NK-92 treated with Interleukin-12 subunit alpha and Interleukin-12 subunit beta, amount 100 ng/mL, for 24 hours (cell line): ENCODE measurements at places on chromosomes 5 and 9.

- no peak for DNase-seq
Observed at GRCh38 chr5:178071108-178071507, 42.2 kb upstream of the N4BP3 start.

DNA sequence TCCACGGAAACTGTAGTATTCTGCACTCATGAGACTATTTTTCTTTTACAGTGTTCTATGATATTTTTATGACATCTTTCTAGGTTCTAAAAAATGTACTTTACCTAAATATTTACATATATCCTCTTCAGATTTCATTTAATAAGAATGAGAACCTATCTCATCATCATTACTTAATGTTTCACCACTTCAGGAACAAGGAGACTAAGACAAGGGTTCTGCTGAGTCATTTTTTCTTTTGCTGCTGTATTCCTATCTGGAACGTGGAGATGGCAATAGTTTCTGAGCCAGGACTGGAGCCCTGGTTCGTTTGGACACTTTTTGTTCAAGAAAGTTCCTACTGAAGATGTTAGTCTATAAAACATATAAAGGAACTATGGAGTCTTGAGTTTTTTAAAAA is 258.2 kb upstream of the MAP3K1 start:
- DNase-seq = no peak

DNA sequence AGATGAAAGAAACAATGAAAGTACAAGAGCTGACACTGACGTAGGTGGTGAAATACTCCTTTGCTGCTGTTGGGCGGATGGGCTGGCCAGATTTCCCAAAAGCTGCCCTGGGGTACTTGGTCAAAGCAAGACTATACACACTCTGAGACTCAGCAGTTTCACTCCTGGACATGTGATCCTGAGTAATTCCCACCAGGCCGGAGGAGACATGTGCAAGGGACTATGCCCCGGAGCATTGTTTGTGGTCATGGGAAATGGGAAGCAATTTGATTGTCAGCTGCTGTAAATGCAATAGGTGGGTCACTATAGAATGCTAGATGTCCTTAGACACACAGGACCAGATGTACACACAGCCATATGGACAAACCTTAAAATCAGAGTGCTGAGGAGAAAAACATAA is 116.1 kb downstream of the DCP2 start:
- DNase-seq = no peak

DNA sequence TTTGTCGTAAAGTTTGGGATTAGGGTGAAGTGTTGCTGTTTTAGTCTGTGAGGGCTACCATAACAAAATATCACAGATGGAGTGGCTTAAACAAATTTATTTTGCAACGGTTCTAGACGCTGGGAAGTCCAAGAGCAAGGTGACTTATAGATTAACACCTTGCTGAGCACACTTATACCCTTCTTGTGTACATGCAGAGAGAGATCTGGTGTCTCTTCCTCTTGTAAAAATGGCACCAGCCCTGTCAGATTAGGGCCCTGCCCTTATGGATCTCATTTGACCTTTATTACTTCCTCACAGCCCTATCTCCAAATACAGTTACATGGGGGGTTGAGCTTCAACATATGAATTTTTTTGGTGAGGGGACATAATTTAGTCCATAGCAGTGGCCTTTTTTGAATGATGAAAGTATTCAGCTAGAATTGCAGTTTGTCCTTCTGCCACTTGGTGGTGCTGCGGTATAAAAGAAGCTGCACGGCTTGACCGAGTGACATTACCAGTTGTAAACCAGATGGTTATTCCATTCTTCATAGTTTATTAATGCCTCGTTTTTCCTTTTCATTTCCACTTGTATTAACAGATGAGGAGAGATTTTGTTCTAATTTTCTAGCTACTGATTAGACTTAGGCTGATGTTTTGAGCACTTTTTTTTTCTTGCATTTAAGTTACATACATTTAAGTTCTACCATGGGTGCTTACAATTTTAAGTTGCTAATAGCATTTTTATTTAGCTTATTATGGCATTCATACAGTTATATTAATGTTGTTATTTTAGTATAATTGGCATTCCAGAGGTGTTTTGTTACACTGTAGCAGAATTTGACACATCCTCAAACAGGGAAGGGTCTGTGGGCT is 19.4 kb downstream of the DCP2 start:
- DNase-seq = peak; percentile 37

DNA sequence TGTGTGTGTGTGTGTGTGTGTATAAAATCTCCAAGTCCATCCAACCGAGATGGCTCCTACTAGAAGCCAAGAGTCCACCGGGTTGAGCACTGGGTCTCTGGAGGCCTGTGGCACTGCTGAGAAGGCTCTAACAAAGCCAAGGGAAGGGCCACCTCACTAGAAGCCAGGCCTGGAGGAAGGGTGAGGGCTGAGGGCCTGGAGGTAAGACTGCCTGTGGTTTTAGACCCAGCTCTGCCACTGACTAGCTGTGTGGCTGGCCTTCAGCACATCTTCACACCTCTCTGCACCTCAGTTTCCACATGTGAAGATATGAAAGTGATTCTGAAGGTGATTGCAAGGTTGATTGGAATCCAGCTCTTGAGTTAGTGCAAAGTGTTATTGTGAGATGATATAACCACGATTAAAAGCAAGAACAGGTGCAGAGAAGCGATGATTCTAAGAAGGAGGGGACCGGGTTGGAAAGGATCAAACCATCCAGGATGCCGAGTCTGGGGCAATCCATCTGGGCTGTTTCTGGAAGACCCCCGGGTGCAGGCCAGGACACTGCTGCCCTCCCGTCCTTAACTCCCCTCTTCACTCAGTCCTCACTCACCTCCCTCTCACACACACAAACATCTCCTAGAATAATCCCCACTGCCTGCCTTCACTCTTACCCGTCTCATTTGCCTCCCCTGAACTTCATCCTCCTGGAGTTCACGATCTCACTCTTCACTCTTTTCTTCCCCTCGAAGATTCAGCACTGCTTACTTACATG is 2.3 kb downstream of the IL4 start:
- peak; percentile 30 for DNase-seq

DNA sequence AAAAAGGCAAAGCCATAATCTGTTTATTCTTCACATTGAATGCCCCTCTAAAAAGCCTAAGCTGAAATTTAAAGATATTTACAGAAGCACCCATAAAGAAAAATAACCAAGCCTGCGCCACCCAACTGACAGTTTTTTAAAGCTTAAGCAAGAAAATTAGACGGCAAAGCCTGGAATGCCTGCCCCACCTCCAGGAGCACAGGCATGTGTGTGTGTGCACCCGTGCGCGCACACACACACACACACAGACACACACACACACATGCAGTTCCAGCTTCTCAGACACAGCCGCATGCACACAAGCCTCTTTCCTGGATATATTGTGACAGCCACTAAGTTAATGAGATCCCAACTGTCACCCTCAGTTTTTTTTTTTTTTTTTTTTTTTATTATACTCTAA is 88.2 kb downstream of the FRMD3 start:
- DNase-seq = no peak
